ENCODE measurements at places on chromosomes 3 and 15. TPM values are rescaled to one million over a fixed set of nuclear protein-coding genes. Genes with fewer than 3 reads are reported as not detected.

DNA sequence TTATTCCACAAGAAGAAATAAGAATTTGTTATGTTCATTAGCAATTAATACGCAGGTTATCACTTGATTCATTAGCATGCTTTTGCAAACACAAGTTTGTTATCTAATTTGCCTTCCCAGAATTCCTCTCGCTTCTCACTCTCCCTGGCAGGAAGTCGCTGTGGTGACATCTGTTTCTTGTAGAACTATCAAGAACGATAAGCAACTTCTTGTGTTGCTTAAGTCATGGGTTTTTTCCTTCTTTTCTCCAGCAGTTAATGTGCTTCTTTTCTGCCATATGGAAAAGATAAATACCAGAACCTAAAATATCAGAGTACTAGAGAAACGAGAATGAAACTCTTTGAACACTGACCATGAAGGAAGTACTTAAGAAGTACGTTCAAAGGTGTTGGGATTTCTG is 99.8 kb upstream of the CHMP2B start:
- no peak for DNase-seq

DNA sequence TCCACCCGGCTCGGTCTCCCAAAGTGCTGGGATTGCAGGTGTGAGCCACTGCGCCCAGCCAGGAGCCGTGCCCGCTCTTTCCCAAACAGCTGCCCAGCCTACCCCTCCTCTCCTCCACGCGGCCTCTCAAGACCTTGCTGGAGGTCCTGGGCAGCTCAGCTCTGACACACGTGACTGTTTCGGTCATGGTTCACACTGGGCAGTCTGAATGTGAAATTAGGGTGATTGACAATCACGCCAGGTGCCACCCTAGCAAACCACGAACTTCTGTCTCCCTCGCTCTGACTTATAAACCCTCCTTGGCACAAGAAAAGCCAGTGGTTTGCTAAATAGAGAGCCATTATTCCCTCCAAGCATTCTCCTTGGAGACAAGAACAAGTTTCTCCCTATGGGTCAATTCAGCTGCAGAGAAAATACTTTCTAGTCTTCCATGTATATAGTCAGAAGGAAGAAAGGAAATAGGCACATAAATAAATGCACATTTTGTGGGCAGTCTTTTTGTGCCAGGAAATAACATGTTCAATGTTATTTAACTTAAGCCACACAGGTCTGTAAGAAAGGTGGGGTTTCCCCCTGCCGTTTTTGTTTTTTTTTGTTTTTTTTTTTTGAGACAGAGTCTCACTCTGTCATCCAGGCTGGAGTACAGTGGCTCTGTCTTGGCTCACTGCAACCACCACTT is 121.9 kb upstream of the MEF2A start:
- DNase-seq, result no peak

CDC25A gene
- 5.9 TPM for total RNA-seq

DNA sequence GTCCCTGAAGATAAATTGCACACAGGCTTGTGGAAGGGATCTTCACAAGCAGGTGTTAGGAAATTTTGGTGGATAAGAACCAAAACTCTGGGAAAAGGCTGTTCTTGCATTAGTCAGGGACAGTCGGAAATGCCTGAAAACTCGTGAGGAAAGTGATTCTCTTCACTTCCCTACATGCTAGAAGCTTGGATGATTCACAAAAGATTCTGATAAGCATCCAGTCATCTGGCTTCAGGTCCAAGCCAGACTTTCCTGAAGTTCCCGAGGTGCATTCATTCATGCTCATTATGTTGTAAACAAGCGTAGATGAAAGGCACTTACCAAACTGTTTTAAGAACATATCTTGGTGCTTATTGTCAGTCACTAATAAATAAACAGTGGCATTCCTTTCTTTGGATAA is 1028.7 kb downstream of the NTRK3 start:
- no peak for DNase-seq

COLQ gene
- 0.81 TPM for total RNA-seq

GRCh38 chr3:84717894-84718293 is 240.9 kb upstream of the CADM2 start:
- no peak for DNase-seq

DNA sequence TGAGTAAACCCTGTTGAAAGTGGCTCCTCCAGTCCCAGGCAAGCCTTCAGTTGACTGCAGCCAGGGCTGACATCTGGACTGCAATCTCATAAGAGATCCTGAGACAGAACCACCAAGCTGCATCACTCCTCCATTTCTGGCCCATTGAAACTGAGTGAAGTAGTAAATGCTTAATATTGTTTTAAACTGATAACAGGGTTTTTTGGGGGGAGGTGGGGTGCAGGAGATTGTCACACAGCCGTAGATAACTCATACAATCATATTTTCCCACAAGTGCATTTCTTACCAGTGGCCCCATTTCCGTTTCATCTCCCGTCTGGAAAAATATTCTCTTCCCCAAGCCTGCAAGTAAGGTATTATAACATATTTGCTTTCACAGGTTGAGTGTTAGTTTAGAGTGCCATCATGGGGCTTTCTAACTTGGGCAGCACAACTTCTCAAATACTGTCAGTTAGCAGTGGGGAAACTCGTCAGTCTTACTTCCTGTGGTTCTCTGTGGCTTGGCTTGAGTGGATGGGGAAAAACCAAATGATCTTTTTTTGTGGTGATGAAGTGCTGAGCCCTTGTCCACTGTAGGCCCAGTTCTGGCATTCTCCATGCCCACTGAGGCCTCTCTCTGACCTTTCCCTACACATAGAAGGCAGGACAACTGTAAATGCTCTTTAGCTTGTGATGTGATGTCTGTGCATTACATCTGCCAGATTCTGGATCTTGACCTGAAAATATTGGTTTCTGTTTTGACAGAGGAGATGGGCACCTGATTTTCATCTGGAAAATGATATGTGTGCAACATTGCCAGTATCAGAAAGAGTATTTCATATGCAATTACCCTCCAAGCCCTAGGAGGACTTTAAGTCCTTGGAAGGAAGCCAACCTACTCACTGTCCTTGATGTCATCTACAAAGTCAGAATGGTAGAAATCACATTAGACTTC is 90.1 kb upstream of the BHLHE40 start:
- peak; percentile 56 for DNase-seq

PYGO1 gene
- under 0.01 TPM for total RNA-seq

- no peak for DNase-seq
These were observed 20.1 kb upstream of the ZCWPW2 start for GRCh38 chr3:28328188-28329151.

GRCh38 chr15:68224546-68225250 is 4.8 kb downstream of the CLN6 start:
- DNase-seq, result no peak

- DNase-seq, result no peak
These were observed 18.0 kb upstream of the DNAJC13 start for GRCh38 chr3:132399054-132399929.

GOLGA8R gene
- 4.8 TPM for total RNA-seq

DNA sequence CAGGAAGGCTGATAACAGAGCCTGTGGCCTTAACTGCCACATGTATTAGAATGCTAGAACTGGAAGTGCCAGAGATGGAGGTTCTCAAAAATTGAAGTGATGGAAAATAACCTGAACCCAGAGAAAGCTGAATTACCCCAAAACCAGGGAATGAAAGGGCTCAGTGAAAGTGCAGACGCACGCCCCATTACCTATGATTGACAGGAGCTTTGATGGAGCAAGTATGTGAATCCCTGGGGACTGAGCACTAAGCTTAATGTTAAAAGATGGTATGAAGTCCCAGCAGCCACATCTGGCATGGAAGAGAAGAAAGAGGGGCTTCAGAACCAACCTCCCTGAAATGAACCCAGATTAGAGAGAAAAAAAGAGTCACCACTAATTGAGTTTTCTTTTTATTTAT is 118.4 kb upstream of the FHIT start:
- DNase-seq, result no peak

OCA2 gene
- total RNA-seq, result not detected

DNA sequence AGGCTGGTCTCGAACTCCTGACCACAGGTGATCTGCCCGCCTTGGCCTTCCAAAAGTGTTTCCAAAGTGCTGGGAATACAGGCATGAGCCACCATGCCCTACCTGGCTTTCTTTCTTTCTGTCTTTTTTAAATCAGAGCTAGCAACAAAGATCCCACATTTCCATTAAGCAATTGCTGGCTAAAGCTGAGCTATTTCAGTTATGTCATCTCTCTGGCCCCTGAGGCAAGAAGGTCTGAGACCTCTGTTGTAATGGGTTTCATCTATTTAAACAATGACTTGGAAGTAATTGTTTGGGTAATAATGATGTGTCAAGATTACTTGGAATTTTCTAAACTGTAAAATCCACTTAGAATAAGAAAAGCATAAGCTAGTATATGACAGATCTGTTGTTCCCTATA is 30.2 kb upstream of the CRBN start:
- no peak for DNase-seq

All from hematopoietic multipotent progenitor cell (in vitro differentiated cells).